ENCODE measurements at places on chromosomes 2 and 18.

- DNase-seq, result no peak
These were observed 232.9 kb upstream of the BOD1L2 start for GRCh38 chr18:56913941-56914340.

GRCh38 chr2:146477383-146477782 is 1367.4 kb upstream of the ACVR2A start:
- DNase-seq, result no peak

GRCh38 chr2:23828256-23828980 is 98.5 kb downstream of the ATAD2B start:
- DNase-seq, result no peak

GRCh38 chr2:222033541-222033940 is 265.3 kb downstream of the PAX3 start:
- DNase-seq, result peak; percentile 7

- no peak for DNase-seq
These were observed 892.2 kb upstream of the ZEB2 start for GRCh38 chr2:145412155-145412554.

- no peak for DNase-seq
These were observed 1.6 kb upstream of the LRRFIP1 start for GRCh38 chr2:237625777-237626176.

DNA sequence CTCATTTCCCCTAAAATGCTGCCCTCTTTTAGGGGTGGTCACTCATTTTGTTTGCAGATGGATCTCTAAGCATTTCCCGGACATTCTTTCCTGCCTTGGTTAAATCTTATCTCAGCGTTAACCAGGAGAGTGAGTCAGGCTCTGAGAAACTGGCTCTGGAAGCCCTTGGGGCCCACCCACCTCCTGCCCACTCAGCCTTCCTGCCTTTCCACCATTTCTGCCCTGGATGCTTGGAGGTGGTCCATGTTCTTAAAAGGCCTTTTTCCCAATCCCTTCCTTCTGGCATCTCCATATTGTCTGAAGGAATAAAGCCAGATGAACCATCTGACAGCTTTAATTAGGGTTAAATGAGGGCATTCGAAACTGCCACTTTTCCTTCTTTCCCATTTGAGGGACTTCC is 9.5 kb downstream of the HK2 start:
- peak; percentile 79 for DNase-seq

DNA sequence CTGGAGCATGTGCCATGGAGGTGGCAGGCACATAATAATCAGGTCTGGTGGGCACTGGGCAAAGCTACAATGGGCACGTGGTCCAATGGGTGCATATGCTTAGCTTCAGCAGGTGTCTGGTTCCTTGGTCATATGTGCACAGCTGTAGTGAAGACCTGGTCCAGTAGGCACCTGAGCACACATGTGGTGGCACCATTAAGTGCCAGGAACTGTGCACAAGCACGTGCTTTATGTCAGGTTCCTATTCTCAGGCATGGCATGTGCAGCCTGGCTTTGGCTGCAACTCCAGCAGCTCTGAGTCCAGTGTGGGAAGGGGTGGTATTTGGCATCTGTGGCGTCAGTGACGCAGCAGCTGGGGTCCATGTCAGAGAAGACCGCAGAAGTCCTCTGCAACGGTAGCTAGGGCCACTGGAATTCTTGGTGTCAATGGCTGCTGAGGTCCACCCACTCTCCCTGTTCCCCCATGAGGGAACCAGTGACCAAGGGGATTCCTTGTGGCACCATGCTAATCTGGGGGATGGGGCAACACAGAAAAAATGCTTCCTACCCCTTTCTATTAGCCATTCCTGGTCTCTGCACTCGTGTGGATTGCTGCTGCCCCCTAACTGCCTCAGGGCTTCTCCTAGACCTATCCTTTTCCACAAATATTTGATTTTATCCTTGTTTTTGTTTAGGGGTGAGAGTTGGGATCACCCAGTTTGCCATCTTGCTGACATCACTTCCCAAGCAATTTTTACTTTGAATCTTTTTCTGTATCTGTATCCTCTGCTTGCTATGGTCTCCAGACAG is 262.9 kb upstream of the MAP2 start:
- no peak for DNase-seq

- DNase-seq, result peak; percentile 95
These were observed 3.3 kb upstream of the ACTR3 start for GRCh38 chr2:113886479-113887008.

- peak; percentile 24 for DNase-seq
These were observed 38.1 kb downstream of the AFTPH start for GRCh38 chr2:64562148-64562784.

DNA sequence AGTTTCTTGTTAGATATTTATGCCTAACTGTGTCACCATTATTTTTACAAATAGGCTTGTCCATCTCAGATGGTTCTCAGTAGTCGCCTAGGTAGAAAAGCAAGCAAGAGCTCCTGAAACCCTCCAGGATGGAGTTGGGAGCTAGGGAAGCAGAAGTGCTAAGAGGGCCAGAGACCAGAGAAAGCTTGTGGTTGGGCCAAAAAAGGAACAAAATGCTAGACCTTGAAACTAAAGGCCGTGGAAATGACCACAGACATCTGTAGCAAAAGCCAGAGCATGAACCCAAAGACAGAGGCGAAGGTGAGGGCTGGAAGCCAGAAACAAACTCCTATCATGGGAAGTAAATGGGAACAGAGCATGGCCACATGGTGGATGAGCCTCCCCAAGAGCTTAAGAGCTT is 29.9 kb upstream of the RMDN2 start:
- DNase-seq, result no peak

DNA sequence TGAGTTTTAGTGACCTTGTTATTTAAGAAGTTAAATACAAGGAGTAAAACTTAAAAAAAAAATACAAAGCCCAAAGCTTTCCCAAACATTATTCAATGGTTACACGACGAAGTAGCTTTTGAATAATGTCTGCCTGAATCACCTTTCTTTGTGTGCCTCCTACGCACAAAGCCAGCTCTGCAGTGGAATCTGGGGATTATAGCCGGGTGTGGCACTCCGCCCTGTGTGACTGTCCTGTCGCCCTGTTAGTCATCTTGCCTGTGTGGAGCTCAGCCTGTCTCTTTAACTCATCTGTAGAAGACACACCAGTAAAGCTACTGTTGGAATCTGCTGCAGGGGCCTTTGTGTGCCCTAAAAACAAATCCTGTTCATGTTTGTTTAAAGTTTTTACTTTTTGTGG is 79.4 kb upstream of the TCF7L1 start:
- no peak for DNase-seq

DNA sequence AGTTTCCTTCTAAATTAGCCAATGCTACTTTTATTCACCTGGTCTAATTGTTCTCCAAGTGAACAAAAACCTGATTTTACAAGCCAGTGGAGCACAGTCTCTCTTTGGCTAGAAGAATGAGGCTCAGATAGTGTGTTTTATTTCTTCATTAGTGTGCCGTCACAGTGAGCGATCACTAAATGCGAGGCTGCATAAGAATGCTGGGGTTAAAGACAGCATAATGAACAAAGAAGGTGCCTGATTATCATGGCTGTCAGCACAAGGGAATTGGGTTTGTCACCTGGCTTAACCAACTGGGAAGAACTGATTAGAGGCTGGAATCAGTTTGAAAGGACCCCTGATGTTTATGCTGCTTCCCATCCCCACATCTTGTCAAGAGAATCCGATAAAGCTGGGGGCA is 76.4 kb downstream of the EPHA4 start:
- DNase-seq, result no peak

GRCh38 chr2:12436483-12436882 is 280.3 kb upstream of the TRIB2 start:
- DNase-seq, result no peak

GRCh38 chr2:162114271-162114670 is 37.8 kb downstream of the GCG start:
- peak; percentile 44 for DNase-seq

DNA sequence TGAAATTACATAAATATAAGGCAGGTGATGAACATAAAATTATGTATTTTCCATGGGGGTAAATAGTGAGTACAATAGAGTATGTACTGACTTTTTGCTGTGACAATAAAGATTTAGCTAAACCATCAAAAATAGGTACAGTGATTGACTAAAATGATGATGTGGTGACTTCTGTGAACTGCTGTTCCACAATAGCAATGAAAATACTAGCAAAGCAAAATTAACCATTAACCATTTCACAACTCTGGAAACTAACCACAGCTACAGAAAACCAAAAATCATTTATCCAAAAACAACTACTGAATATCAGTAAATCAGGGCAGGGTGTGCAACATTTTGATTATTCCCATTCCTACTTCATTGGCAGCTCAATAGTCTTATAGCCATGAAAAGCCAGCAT is 161.4 kb upstream of the GYPC start:
- DNase-seq, result no peak

GRCh38 chr2:138390316-138390945 is 111.1 kb upstream of the SPOPL start:
- no peak for DNase-seq

DNA sequence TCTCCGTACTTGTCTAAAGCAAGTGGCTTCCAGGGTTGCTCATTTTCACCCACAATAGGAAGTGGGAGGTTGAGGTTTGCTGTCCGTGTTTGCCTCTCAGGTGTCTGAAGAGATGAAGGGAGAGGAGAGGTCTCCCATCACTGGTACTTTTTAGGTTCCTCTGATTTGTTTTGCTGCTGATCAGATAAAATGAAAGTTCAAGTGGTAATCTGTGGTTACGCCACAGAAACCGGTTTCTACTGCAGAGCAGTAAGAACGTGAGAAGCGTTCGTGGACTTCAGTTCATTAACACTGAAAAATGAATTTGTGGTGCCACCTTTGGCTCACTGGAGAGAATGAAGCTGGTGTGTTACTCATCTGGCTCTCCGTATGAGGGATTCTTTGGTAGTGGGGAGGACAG is 118.2 kb downstream of the GBX2 start:
- no peak for DNase-seq

DNA sequence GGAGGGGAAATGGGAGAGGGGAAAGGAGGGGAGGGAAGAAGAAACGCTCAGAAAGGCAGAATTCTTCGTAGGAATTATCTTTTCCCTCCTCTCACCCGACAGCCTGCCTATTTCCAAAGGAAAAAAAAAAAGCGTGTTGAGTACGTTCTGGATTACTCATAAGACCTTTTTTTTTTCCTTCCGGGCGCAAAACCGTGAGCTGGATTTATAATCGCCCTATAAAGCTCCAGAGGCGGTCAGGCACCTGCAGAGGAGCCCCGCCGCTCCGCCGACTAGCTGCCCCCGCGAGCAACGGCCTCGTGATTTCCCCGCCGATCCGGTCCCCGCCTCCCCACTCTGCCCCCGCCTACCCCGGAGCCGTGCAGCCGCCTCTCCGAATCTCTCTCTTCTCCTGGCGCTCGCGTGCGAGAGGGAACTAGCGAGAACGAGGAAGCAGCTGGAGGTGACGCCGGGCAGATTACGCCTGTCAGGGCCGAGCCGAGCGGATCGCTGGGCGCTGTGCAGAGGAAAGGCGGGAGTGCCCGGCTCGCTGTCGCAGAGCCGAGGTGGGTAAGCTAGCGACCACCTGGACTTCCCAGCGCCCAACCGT is at the start of gene GAD1:
Gene GAD1, plus strand, starts transcription at position 384 of the 589 bp plus-strand sequence. CDS start 1,705 bp downstream, outside the sequence.
- peak; percentile 60 for DNase-seq

GRCh38 chr2:101827246-101827645 is 129.7 kb downstream of the MAP4K4 start:
- DNase-seq, result peak; percentile 90

- no peak for DNase-seq
These were observed 41.1 kb downstream of the IWS1 start for GRCh38 chr2:127485051-127485693.

GRCh38 chr2:74762789-74763188 is 71.1 kb upstream of the HK2 start:
- no peak for DNase-seq

DNA sequence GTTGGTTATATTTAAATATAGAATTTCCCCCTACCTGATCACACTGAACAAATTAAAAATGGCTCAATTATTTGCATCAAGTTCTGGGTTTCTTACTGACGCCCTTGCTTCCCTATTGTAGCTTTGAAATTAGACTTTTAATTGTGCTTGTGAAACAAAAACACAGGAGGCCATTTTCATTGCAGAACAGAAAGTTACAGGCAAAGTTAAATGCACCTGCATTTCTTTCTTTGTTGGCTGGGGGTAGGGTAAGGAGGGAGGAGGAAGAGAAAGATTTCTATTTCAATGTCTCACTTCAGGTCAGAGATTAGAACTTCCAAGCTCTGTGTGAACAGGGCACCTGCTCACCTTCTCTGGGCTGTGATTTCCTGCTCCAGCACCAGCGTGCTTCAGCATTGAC is 199.6 kb downstream of the BCL11A start:
- DNase-seq, result no peak

- no peak for DNase-seq
These were observed 312.1 kb downstream of the TMX3 start for GRCh38 chr18:68402784-68403183.

GRCh38 chr2:23993736-23994269 is 16.1 kb upstream of the MFSD2B start:
- no peak for DNase-seq

- DNase-seq, result peak; percentile 10
These were observed 882.1 kb upstream of the PIK3C3 start for GRCh38 chr18:41072946-41073345.

DNA sequence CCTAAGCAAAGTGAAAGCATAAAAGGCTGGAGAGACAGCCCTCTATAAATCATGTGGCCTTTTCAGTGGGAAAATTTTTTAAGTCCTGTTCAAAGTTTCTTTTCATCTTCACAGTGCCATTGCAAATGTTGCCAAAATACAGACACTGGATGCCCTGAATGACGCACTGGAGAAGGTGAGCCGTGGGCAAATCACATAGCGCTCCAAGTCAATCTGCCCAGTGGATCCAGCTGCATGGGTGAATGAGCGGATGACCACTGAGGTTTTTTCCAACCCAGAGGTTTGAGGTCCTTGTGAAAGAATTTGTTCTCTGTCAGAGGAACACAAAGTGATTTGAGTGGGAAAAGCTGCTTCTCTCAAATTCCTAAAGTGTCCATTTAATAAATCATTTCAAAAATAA is 11.8 kb downstream of the DAPL1 start:
- DNase-seq, result no peak

DNA sequence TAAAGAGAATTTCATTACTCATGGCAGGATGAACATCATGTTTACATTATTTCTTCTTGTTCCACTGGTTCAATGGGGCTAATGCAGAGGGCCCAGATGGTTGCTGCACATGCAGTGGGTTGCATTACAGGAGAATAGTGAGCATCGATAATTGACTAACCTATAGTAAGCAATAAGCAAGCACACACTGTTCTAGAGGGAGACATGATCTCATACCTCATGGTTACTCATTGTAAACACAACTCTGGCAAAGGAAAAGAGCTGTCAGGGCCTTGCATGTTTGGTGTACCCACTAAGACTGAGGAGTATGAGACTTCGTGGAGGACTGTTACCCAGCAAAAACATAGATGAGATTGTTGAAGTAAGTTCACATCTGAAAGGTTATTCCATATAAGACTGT is 885.6 kb upstream of the VRK2 start:
- peak; percentile 29 for DNase-seq

- no peak for DNase-seq
These were observed 5.2 kb downstream of the ZNF385B start for GRCh38 chr2:179856205-179856604.

- no peak for DNase-seq
These were observed 39.8 kb downstream of the LPIN1 start for GRCh38 chr2:11786191-11786590.

DNA sequence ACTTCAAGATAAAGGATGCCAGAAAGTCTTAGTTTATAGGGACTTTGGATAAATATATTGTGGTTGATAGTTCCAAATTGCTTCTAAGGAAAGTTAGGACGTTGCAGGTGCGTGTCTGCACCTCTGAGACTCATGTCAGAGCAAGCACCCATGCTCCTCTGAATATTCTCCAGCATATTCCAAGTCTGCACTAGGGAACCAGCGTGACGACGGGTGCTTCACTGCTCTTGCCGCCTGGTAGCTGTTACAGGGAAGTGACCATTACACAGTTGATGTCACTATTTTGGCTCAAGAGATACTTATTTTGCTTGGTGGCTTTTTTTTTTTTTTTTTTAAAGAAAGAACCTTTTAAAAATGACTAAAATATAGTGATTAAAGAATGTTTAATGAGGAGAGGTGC is 35.6 kb downstream of the GATA6 start:
- no peak for DNase-seq

All from foreskin fibroblast (primary cell).